ENCODE measurements at places on chromosomes 12 and 14.

DNA sequence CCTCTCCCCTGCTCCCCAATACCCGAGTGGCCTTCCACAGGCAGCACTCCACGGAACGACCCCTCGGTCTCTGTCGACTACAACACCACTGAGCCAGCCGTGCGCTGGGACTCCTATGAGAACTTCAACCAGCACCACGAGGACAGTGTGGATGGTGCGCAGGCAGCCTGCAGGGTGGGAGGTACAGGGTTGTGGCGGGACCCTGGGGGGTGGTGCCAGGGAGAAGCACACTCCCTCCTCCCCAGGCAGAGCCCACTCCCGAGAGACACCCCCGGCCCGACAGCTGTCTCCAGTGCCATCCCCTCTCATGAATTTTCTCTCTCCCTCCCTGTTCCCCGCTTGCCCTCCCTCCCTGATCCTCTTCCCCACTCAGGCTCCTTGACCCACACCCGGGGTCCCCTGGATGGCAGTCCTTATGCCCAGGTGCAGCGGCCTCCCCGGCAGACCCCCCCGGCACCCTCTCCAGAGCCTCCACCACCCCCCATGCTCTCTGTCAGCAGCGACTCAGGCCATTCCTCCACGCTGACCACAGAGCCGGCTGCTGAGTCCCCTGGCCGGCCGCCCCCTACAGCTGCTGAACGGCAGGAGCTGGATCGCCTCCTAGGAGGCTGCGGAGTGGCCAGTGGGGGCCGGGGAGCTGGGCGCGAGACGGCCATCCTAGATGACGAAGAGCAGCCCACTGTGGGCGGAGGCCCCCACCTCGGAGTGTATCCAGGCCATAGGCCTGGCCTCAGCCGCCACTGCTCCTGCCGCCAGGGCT lies 9.0 kb downstream of the TNS2 start:
- DNase-seq = no peak

GRCh38 chr12:118979763-118980406 lies 1.5 kb upstream of the SRRM4 start:
- DNase-seq = no peak

GRCh38 chr12:99901181-99901580 lies 83.6 kb downstream of the ANKS1B start:
- DNase-seq = no peak

DNA sequence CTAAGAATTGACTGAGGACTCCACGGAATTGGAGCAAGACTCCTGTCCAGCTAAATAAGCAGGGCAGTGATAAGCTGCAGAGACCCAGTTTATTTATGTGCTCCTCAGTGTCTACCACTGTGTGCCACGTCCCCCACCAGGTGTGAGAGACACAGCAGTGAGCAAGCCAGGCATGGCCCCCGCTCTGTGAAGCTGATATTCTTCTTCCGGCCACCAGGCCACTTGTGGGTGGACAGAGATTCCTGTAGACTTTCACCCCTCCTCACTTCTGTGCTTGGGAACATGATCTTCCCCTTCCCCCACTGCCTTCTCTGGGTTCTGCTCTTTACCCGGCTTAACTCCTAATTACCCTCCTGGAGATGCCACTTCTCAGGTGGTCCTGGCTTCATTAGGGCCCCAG lies 21.3 kb downstream of the BRAP start:
- DNase-seq = no peak

GRCh38 chr12:89135976-89136634 lies 216.2 kb downstream of the DUSP6 start:
- DNase-seq = no peak

- no peak for DNase-seq
These were observed 54.3 kb downstream of the CCDC85C start for GRCh38 chr14:99549684-99550083.

DNA sequence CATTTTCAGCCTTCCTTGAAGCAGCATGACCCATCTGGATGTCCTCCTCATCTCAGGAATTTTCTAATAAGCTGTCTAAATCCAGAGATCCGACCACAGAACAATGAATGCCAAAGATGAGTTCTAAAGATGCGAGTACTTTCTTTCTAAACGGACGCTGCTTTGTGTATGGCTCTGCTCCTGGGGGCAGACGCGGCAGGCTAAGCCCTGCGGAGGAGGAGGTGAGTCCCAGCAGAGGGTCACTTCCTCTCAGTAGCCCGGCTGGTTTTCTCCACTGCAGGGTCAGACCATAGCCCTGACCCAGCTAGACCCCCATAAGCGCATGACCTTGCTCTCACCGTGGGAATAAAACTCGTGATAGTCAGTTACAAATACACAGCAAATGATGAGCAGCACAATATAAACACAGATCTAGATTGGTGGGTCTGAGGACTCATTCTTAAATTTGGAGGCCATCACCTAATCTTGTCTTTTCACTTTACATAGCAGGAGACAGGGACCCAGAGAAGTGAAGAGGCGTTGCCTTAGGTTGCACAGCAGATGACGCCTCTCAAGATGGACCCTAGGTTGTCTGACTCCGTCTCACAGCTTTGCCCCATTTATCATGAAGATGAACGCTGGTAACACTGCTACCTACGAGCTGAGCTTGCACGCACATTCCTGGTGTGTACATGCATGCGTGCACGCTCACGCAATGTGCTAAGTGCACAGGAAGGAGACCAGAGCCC lies 16.6 kb downstream of the SSH1 start:
- no peak for DNase-seq

- no peak for DNase-seq
These were observed 359.9 kb downstream of the AEBP2 start for GRCh38 chr12:19799216-19799615.

DNA sequence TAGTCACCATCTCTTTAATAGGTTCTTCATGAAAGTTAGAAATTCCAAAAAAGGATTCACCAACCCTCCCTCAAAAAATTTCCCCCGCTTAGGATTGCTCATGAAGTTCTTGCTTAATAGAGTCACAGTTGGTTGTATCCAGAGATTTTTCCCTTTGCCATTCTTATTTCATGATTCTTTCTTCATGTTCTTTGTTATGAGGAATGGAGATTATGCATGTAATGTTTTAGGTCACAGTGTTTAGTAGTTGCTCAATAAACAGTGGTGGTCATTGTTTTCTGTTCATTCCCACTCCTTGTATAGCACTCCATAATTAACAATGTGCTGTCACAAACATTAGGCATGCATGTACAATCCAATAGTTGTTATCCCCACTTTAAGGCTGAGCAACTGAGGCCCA lies 51.2 kb upstream of the RTRAF start:
- no peak for DNase-seq

DNA sequence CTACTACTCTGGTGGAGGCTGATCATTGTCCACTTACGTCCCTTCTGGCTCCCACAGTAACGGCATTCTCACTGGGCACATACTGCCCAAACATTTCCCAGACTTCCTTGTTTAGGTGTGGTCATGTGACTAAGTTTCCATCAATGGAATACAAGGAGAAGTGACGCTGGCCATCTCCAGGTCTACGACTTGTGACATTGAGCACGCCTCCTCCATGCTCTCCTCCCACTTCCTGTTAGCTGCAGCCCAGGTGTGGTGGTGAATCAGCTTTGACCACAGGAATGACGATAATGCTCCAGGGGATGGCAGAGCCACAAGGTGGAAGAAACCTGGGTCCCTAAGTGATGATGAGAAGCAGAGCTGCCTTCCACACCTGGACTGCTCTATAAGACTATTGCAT lies 6.0 kb upstream of the SLC24A4 start:
- no peak for DNase-seq

GRCh38 chr12:122681814-122682213 lies 21.3 kb downstream of the HCAR2 start:
- DNase-seq = no peak

DNA sequence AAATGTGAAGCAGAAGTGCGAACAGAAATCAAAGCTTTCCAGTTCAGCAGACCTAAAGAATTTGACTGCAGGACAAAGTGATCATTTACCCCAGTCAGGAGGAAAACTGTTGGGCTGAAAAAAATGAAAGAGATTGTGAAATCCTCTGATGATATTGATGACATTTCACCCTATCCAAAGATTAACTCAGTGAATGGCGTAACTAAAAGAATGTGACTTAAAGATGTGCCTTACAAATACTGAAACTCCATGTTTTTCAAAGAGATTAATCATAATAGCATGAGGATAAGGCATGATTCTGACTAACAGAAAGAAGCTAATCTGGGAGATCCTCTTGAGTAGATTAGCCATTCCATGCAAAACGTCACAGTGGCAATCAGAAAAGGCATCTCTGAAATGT lies 225.6 kb downstream of the DUSP6 start:
- DNase-seq = no peak

- DNase-seq = no peak
These were observed 575.3 kb downstream of the TMTC2 start for GRCh38 chr12:83261998-83262397.

- no peak for DNase-seq
These were observed 11.9 kb downstream of the SART3 start for GRCh38 chr12:108548954-108549521.

DNA sequence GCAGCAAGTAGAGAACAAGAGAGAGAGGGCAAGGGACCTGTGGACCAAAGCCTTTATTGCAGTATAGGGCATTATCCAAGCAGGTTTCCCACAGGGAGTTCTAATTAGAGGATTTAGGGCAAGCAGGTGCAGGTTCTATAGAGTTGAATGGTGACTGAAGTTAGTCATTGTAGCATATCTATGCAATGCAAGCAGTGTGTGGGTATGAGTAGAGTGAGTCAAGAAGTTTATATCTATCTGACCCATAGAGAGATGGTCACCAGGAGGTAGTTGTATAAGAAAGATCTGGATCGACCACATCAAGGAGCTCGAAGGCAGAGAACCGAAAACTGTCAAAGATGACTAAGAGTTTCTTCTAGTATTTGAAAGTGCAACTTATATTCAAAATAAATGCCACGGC lies 167.3 kb downstream of the PLCZ1 start:
- no peak for DNase-seq

GRCh38 chr12:52517888-52518287 lies 2.3 kb downstream of the KRT5 start:
- DNase-seq = no peak

- DNase-seq = no peak
These were observed 465 bp upstream of the FGD4 start for GRCh38 chr12:32398816-32399369.

- DNase-seq = no peak
These were observed 54.8 kb upstream of the C14orf180 start for GRCh38 chr14:104524726-104525125.

GRCh38 chr12:100472325-100472724 lies 1.3 kb upstream of the NR1H4 start:
- no peak for DNase-seq

DNA sequence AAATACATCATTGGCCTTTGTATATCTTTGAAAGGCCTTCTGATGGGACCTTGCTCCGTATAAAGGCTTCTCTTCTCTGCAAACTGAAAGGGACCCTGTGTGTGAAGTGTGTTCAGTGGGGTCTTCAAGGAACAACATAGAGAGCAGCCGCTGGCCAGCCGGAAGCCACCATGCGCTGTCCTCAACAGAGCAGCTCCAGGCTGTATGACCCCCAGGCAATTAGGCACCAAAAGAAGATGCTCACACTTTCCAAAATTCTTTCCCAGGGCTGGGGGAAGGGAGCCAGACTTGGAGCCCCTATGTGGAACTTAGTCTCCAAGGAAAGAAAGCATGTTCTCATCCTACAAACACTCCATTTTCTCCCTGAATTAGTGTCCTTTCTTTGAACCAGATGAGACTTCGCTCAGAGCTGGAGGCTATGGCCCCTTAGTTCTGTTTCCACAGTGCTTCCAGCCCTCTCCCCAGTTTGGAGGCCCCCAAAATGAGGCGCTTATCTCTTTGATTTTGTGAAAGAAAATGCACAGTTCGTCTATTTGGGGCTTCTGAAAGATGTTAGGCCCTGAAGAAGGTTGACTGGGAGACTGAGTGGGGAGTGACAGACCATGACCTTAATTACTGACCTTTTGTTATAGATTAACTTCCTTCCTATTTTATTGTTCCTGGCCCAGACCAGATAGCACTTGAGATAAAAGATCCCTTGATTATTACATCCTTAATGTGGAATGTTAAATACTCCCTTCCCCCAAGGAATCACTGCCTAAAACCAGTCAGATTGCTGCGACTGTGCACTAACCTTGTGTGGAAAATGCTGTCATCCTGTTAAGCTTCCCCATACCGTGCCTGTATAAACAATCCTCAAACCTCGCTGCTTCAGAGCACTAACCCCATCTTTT lies 128.3 kb upstream of the FGD4 start:
- DNase-seq = no peak

DNA sequence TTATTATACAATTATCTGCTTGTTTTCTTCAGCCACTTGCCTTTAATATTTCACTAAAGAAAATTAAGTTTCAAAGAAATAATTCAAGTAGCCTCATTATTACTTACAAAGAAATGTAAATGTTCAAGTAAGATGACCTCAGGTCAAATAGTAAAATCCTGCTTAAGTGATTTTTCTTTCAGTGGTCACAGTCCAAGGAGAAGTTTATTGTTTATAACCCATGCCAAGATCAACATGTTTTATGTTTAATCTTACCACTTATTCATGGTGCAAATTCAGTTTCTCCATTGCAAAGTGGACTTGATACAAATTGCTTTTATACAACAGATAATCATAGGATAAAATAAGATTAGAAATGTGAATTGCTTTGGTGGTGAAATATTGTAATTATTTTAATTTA lies 370.2 kb upstream of the FLRT2 start:
- no peak for DNase-seq

Measured in stimulated activated CD8-positive, alpha-beta memory T cell treated with anti-CD3 and anti-CD28 coated beads, Interleukin-7, amount 100 ng/mL, for 1 hour (primary cell).